ENCODE measurements at places on chromosomes 2 and 18.

GRCh38 chr2:214575030-214575429 lies 164.2 kb downstream of the VWC2L start:
- DNase-seq: peak; percentile 85

DNA sequence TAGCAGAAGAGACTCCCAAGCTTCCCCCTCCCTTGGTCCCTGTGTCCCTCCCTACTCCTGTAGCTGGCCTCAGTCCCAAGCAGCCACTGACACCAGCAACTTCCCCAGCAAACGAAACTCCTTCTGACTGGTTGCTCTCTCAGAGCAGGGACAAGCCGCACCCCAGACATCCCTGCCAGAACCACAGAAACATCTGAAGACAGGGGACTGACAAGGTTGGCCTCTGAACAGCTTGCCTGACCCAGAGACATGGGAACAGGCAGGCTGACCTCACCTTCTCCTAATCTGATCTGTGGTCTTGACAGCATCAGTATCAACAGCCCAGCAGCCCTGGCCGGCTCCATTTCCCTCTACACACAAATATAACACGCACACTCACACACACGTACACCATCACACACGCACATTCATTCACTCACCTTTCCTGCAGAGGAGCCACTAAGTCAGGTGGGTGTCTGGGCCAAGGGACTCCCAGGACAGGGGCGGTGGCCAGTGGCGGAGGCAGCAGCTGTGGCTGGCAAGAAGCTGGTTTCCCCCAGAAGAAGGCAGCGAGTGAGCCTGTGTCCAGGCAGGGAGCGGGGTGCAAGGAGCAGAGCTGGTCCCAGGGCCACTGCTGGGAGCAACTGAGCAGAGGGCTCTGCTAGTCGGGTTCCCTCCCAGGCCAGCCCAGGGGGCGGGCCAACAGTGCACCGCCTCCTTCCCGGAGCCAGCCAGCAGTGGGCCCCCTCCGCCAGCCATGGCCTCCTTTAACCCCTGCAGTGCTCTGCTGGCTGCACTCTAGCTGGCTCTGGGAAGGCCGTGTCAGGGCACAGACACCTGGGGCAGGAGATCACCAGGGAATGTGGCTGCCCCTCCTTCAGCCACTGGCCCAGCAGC lies 59.1 kb downstream of the TNS1 start:
- DNase-seq: peak; percentile 85

DNA sequence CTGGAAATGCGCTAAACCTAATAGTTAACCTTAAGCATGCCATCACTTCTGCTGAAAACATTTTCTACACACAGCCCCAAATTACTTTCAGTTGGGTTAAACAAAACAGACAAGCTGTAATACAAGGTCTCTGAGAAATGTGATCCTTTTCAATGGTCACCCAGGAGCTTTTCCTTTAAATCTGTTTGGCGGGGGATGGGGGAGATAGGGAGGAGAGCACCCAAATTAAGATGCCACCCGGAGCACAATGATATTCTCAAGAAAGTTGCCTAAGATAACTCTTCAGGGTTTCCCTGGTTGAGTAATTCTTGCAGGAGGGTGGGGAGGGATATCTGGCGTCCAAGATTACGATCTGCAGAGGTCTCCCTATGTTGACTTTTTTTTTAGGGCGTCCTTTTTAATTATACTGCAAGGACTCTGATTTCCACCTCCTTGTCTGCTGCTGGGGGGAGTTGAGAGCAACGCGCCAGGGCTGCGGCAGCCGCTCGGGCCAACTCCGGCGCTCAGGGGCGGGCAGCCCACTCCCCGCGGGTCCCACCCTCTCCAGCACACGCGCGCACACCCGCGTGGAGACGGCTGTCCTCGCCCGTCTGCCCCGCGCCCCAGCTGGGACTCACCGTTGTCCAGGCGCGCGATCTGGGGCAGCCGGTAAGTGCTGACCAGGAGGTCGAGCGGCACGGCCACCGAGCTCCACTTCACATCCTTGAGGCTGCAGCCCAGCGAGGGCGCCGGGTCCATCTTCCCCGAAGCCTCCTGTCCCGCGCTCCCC lies 807 bp downstream of the GAREM1 start:
- DNase-seq: peak; percentile 42

GRCh38 chr2:121872651-121873050 lies 117.2 kb downstream of the TSN start:
- DNase-seq: no peak

All from head of caudate nucleus (tissue), 42 donors.